CD4-positive, alpha-beta T cell treated with Interleukin-4 for 1 hour (primary cell): ENCODE measurements at places on chromosomes 5 and 9.

- no peak for DNase-seq
Measured at GRCh38 chr9:33439731-33440130, 7.7 kb downstream of the AQP3 start.

DNA sequence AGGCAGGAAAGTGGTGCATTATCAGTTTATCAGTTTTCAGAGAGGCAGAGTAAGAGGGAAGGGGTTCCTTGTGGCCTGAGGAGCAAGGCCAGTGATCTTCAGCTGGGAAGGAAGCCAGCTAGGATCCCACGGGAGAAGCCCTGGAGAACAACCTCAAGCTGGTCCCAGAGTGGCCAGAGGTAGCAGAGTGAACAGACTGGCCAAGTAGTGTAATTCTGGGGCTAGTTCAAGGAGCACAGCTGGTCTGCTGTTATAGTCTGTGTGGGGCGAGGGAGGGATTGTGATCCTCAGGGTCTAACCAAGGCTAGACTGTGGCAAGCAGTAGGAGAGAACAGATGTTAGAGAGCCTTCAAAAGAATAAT lies 164.6 kb downstream of the CARTPT start:
- DNase-seq = no peak

GRCh38 chr5:131664929-131665328 lies 29.9 kb upstream of the RAPGEF6 start:
- no peak for DNase-seq

- no peak for DNase-seq
Measured at GRCh38 chr9:87783180-87783579, 57.3 kb downstream of the CTSL start.

DNA sequence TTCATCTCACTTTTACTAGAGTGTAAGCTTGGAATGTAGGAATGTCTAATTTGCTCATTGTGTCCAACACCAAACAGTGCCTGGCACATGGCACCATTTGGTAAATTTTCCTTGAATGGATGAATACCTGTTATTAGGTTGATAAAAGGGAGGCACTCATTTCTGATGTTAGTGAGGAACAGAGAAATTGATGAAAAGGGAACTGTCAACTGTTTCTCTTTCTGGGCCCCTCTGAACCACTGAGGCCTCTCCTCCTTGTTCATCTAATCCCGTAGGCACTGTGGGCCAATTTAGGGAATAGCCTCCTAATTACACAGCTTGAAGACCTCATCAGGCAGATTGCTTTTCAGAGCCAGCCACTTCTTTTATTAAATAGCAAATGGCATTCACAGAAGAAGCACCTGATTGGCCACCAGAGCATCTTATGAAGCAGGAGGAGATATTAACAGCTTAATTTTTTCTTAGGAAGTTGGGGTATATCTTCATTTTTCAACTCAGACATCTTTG lies 22.6 kb downstream of the MRRF start:
- no peak for DNase-seq

- no peak for DNase-seq
Measured at GRCh38 chr9:106156465-106156864, 462.1 kb downstream of the TMEM38B start.

- no peak for DNase-seq
Measured at GRCh38 chr5:112641515-112642110, 96.1 kb upstream of the APC start.

- DNase-seq = no peak
Measured at GRCh38 chr9:107173422-107174180, 109.5 kb upstream of the RAD23B start.

DNA sequence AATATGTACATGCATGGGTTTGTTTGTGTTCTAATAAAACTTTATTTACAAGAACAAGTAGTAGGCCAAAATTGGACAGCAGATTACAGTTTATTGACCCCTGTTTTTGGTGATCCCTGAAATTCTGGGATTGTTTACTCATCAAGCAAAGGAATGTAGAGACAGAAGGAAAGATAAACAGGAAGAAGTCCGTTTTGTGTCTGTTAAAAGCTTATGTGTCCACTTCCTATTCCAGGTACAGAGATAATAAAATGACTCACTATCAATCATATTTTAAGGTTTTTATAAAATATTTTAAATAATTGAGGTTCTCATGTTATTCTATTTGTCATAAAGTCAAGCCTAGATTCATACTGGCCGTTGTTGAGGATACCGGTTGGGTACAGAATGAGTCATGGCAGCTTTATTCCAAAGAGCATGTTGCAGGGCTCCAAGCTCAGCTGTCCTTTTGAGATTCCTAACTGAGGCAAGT lies 214.9 kb upstream of the DAB2 start:
- no peak for DNase-seq

DNA sequence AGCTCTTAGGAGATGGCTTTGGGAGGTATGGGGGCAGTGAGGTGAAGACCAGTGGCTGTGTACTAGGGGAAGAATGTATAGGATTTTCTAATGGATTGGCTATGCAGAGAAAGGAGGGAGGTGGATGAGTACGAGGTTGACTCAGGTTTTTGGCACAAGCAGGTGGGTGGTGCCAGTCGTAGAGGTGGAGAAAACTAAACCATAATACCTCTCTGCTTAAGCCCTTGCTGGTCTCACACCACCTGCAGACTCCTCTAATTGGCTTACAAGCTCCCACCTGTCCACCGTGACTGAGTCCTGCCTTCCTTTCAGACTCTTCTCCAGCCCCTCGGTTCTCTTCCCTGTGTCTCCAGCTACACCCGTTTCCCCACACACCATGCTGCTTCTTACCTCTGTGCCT lies 521.7 kb upstream of the CLINT1 start:
- no peak for DNase-seq

- no peak for DNase-seq
Measured at GRCh38 chr5:141685591-141685990, 3.6 kb upstream of the ARAP3 start.

DNA sequence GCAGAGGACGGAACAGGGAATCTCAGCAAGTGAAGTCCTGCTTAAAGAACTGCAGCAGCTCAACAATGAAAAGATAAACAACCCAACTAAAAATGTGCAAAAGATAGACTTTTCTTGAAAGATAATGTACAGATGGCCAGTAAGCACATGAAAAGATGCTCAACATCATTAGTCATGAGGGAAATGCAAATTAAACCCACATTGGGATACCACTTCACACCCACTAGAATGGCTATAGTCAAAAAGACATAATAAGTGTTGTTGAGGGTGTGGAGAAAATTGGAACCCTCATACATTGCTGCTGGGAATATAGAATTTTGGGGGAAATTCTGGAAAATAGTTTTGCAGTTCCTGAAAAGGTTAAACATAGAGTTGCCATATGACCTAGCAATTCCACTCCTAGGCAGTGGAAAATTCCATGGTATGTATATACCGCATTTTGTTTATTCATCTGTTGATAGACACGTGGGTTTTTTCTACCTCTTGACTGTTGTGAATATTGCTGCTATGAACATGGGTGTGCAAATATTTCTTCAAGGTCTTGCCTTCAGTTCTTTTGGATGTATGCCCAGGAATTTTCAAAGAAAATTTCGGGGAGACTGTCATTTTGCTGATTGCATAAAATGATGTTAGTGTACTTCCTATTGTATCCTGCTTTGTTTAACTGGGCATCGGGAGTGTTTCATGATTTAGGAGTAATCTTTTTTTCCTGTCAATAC lies 7.2 kb downstream of the CNOT8 start:
- DNase-seq = no peak

DNA sequence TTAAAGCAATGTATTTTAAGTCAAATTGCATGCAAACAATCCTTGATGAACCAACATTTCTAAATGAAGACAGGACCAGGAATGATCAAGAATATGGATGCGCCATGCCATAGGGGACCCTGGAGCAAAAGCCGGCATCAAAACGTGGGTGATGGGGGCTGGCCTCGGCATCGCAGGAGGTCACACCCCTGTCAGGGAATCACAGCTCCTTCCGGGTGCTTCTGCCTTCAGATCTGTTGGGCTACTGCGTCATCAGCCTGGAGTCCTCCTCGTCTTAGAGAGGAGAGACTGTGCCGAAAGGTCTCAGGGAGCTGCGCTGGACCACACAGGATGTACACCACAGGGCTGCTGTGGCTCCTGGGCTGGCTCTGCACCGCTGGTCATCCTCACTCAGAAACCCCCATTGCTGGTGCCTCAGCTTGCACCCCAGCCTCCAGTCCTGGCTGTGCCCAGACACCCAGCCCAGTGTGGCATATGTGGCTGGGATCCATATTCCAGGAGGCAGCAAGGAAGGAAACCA lies 152.9 kb upstream of the PPP1R26 start:
- no peak for DNase-seq

DNA sequence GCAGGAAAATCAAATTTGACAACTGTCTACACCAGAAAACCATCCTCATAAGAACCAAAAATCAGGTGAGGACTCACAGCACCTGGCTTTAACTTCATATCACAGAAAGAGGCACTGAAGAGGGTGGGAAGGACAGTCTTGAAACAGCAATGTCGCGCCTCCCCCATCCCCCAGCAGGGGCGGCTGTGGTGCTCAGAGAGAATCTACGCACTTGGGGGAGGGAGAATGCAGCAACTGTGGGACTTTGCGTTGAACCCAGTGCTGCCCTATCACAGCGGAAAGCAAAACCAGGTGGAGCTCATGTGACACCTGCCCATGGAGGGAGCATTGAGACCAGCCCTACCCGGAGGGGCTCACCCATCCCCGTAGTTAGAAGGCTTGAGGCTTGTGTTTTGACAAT lies 191.8 kb downstream of the MSX2 start:
- no peak for DNase-seq

DNA sequence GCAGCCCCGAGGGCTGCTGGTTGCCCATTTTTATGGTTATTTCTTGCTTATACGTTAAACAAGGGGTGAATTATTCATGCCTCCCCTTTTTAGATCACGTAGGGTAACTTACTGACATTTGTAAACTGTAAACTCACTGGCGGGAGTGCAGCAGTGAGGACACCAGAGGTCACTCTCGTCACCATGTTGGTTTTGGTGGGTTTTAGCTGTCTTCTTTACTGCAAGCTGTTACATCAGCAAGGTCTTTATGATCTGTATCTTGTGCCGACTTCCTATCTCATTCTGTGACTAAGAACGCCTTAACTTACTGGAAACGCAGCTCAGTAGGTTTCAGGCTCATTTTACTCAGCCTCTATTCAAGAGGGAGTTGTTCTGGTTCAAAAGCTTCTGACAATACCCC lies 155.0 kb upstream of the PRDM9 start:
- DNase-seq = no peak

GRCh38 chr5:100406640-100407039 lies 128.5 kb upstream of the FAM174A start:
- DNase-seq = no peak

DNA sequence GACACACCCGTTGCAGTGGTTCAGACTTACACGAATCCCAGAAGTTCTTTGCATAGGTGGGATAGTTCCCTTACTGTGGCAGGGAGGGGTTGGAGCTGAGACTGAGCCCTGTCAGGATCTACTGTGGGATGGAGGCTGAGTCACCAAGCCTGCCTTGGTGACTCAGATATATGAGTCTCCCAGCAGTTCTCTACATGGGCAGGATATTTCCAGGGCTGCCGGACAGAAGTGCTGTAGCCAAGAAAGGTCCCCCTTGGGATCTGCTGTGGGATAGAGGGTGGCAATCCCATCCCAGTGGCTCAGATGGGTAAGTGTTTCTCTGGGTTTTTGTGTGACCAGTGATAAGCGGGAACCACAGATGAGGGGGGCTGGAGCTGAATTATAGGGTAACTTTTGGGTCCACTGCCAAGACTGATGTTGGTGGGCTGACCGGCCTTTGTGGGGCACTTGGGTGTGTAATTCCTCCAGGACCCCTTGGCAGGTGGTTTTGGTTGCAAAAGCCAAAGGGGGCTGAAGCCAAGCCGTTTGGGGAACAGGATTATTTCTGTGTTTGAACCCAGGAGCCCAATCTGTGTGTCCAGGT lies 18.7 kb downstream of the XRCC4 start:
- no peak for DNase-seq

DNA sequence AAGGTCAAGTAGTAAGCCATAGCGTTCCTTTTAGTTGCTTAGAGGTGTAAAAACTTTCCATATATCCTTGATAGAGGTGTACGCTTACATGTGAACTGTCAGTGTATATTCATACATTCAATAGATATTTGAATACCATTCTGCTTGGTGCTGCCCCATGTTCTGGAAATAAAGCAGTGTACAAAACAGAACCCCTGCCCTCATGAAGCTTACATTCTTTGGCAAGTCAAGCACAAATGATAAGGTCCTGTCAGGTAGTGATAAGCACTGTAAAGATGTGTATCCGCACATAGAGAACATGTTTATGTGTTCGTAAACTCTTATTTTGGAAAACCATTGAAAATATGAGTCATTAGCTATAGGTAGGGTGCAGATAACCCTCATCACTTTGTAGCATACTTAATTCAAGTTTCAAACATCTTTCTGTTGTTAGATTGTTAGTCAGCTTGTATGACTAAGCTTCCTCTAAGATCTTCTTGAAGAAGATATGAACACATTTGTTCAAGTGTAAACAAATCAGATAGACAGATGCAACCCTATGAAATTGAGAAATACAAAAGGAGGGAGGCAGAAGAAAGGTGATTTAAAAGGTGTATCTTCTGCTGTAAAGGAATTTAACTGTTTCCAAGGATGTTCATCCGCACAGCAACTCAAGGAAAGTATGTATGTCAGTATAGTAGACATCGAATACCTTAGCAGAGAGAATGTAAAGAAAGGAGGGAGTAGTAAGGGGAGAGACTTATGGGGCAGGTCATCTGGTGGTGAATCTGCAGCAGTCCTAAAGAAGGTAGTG lies 1.6 kb downstream of the GTF3C4 start:
- DNase-seq = no peak

GRCh38 chr9:122364783-122365150 lies 6.1 kb upstream of the PTGS1 start:
- no peak for DNase-seq

DNA sequence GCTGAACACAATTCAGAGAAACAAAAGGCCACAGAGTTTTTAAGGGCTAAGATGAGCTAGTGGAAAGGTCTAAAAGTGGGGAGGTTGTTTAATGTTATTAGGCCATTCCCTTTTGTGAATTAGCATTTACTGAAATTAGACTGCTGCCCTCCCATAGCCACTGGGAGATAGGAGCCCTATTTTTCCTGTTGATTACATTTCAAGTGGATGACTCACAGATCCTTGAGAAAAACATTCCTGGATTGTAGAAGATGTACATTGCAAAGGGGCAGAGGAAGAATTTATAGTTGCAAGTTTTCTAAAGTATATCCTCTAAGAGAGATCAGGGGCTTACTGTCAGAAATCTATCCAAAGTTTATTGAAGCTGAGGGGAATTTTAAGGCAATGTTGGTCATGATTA lies 367.1 kb upstream of the IZUMO3 start:
- no peak for DNase-seq
